Fibroblast of skin of scalp (primary cell): ENCODE measurements at places on chromosomes 13 and 19.
A peak's percentile ranks its signal among the peaks of the same experiment; 100 is the strongest.

DNA sequence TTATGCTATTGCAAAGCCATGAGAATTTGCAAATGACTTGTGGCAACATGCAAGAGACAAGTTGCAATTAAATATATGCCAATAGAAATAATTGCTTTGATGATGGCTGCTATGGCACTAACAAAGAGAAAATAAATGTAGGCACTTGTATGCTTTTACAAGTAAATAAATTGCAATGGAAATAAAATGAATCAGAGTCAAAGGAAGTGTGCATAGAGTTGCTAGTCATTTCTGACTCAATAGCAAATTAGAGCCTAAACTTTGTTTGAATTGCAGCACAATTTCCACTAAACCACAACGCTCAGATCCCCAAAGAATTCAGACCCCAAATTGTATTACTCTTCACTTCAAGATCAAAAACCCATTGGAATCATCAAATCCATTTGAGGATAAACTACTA, 792.1 kb upstream of the ARGLU1 start:
- no peak for DNase-seq

DNA sequence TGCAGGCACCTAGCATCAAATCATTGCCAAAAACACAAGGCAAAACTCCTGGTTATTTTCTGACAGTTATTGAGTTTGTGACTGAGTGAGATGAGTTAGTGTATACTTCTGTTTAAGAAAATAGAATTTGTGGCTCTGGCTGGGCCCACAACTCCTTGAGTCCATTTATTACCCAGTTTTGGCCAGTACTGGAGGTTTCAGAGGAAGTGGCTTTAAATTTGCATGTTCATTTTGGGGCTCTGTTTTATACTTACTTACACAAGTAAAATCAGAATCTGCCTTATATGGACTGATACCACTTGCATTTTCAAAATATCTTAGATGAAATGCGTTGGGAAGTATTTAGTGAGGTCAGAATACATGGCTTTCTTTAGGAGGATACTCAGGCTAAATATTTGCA, 29.0 kb downstream of the TNFSF11 start:
- no peak for DNase-seq

DNA sequence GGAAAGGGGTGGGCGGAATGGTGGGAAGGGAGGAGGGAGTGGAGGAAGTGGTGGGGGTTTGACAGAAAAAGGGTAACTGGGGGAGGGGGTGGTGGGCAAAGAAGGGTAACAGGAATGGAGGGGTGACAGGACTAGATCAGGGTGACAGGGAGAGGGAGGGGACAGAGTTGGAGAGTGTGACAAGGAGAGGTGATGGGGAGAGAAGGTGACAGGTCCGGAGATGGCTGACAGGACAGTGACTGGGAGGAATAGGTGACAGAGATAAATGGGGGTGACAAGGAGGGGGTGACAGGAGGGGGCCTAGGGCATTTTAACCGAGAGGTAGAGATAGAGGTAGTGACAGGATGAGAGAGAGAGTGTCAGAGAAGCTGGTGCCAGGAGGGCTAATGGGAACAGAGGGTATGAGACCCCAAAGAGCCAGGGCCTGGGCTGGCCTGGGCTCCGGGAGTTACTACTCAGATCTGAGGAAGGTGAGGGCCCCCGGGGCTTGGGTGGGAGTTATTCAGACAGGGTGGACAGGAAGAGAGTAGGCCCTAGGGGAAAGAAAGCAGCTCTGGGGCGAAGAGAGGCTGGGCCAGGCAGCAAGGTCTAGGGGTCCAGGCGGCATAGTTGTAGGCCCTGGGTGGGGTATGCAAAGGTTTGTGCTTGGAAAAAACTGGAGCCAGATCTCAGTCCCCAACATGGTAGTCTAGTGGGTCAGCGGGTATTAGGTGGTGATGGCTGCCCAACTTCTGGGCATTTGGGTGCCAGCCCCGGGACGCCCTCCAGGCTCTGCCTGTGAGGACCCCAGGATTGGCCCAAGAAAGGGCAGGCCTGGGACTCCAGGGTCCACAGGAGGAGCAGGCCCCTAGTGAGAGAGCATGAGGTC, 660 bp downstream of the CIC start:
- no peak for DNase-seq

DNA sequence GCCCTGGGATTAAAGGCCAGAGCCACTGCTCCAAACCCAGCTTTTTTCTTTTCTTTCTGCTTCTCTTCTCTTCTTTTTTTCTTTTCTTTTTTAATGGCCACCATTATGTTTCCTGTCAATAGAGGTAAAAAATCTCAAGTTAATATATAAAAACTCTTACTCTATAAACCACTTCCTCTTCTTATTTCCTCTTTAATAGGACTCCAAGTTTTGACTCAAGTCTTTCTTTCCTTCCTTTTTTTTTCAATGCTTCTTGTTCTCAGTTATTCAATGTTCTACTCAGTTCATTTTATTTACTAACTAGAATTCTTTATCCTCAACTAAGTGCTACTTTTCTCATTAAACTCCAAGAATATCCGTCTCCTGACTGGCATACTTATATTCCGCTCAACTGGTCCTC, 27.1 kb upstream of the MYCBP2 start:
- no peak for DNase-seq

DNA sequence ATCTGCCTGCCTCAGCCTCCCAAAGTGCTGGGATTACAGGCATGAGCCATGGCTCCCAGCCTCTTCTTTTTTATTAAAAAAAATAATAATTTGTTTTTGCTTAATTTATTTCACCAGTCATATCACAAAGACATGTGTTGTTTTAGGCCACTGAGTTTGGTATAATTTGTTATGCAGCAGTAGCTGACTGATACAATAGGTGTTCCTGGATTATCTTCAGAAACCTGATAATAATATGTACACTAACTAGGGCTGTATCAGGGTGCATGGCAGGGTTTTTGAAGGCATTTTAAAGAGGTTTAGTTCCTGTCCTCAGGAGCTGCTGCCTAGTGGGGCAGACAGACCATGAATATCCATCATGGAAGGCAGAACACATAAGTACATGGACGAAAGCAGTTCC, 9.5 kb upstream of the CSNK1G2 start:
- no peak for DNase-seq

GRCh38 chr13:97512732-97513131, 78.8 kb downstream of the RAP2A start:
- no peak for DNase-seq

- no peak for DNase-seq
Observed at GRCh38 chr19:2812414-2813234, 7.0 kb upstream of the ZNF554 start.

DNA sequence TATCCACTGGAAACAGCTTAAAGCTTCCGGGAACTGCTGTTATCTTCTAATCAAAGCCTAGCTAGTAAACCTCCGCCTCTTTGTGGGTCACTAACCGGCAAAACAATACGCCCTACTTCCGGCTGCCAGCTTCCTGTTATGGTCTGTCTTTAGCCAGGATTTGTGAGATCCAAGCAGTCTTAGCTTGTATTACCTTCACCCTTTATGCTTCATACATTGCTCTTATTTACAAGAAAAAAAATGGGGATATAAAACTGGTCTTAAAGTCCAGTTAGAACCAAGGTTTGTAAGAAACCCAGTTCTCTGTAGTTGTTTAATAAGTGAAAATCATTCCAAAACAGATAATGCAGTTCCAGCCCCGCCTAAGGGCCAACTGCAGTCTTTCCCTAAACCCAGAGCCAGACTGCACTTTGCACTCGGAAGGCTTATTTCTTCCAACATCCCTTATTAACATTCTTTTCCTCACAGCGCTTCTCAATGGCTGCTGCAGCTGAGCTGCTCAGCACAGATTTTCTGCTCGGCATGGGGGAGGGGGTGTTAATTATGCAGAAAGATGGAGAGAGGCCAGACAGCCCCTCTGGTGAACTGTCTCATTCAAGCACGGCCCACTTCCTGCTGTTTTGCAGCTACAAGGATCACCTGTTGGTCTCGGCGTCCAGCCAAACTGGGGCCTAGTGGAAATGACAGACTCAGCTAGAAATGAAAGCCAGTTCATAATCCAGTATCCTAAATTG, 368.4 kb downstream of the KLF12 start:
- peak; percentile 46 for DNase-seq

DNA sequence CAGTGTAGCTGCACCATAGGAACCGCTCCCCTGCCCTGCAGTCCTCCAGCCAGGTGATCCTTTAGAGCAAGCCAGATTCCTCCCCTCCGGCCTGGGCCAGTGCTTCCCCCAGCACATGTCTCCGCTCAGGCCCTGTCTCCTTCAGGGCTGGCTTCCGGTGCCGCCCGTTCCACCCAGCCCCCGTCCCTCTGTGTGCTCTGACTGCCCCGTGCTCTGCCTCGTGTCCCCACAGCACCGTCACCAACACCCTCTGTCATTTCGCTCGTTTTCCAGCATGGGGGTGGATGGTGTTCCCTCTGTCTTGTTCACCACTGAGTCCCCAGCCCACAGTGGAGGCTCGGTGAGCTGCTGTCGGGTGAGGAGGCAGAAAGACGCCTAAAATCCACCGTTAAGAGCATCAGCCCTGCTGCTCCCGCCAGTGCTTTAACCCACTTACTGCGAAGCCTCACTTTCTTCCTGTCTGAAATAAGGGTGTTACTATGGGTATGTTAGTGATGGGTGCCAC, 54.5 kb downstream of the TSSK6 start:
- peak; percentile 41 for DNase-seq

- no peak for DNase-seq
Observed at GRCh38 chr13:22027566-22027965, 356.7 kb downstream of the FGF9 start.

GRCh38 chr19:48953990-48954594, 583 bp upstream of the BAX start:
- DNase-seq: no peak

DNA sequence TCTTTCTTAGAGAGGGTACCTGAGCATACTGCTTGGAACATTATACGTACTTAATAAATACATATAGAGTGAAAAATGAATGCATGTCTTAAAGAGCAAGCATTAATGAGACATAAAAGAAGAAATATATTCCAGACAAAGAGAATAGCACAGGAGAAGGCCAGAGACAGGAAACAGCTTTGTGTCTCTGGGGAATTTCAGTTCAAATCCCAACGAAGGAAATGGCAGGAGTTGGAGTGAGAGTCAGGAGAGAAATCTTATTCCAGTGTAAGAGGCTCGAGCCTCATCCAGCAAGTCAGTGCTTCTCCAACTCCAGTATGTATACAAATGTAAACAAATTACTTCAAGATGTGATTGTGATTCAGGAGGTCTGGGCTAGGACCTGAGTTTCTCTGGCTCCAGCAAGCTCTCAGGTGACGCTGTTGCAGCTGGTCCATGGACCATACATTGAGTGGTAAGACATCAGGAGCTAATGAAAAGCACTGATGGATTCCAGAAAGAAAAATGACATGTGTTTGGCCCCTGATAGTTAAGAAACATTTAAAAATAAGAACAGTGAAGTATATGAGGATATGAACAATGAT, 108.2 kb downstream of the RAP2A start:
- peak; percentile 37 for DNase-seq

DNA sequence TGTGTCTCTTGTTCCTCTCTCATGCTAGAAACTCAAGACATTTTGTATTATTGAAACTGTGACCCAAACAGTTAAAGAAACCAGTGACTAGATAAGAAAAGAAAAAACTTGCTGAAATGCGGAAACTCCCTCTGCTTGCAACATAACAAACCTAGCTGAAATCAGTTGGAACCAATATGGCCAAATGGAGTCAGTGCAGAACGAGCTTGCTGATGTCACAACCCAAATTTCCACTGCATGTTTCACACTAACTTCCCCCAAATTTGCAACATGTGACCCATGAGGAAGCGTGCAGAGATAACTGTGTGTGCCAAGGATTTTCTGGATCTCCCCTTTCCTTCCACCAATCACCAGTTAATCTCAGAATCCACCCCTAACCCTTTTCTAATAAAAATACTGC, 208.0 kb downstream of the DLEU7 start:
- DNase-seq: no peak

DNA sequence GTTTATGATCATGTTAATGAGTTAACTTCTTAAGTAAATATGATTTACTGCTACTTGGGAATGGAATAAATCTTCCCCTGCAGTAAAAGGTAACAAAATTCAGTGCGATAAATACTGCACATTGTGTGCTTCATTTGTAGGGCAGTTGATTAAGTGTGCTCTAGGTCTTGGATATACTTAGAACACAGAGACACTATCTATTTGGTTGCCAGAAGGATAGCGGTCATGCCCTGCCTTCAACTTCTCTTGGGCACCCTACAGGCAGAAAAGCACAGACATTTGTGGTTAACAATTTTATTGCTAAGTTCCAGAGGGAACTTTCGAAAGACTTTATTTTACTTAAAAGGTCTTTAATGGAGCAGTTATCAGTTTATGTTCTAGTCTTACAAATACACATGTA, 605.8 kb downstream of the PCDH9 start:
- DNase-seq: no peak
